ENCODE measurements at places on chromosomes 1 and 21.

DNA sequence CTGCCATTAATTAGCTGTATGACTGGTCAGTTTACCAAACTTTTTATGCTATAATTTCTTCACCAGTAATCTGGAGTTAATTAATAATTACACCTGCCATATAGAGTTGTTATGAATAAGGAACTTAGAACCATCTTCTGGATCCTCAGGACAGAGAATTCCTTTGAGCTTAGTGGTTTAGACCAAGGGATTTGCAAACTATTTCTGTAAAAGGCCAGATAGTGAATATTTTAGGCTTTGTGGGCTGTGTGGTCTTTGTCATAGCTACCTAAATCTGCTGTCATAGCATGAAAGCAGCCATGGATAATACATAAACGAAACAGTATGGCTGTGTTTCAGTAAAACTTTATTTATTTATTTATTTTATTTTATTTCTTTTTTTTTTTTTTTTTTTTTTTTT lies 9.0 kb downstream of the TIMM17A start:
- no peak for DNase-seq

DNA sequence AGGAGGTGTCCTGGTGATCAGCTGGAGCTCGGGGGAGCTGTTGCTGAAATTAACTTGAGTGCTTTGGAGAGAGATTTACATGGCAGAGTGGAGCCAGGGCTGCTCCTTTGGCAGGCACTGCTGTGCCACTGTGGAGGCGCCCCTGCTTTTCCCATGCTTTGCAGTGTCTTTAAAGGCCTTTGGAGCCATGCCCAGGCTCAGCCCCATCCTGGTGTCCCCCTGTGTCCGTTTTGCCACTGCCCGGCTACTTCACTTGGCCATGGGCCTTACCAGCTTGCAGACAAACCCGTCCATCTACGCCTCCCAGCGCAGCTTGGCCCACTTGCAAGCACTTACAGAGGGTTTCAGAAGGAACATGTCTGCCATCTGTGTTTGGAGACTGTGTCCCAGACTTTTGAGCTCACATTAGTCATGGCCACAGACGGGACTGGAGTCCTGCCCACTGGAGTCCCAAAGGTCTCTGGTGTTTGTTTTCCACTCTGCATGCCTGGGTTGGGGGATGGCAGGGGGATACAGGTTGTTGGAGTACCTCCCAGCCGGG lies 18.2 kb upstream of the LAMTOR5 start:
- no peak for DNase-seq

GRCh38 chr21:35045542-35046262 lies 3.4 kb downstream of the RUNX1 start:
- peak; percentile 22 for DNase-seq

- DNase-seq = no peak
Measured at GRCh38 chr1:1941211-1941841, 22.2 kb upstream of the TMEM52 start.

DNA sequence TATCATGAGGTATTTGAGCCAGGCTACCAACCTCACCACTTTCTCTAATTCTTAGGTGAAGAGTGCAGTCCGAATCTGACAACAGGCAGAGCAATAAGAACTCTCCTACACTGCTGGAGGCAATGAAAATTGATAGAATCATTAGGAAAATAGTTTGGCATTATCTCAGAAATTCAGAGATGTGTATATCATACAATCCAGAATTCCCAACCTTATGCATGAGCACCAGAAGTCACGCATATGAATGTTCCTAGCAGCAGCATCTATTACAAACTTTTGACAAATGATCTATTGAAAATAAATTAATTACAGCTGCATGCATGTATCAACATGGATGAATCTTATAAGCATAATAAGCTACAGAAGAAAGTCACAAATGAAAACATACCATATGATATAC lies 176.9 kb upstream of the CAMK1G start:
- no peak for DNase-seq

GRCh38 chr1:44318097-44319088 lies 36.7 kb downstream of the ERI3 start:
- peak; percentile 10 for DNase-seq

DNA sequence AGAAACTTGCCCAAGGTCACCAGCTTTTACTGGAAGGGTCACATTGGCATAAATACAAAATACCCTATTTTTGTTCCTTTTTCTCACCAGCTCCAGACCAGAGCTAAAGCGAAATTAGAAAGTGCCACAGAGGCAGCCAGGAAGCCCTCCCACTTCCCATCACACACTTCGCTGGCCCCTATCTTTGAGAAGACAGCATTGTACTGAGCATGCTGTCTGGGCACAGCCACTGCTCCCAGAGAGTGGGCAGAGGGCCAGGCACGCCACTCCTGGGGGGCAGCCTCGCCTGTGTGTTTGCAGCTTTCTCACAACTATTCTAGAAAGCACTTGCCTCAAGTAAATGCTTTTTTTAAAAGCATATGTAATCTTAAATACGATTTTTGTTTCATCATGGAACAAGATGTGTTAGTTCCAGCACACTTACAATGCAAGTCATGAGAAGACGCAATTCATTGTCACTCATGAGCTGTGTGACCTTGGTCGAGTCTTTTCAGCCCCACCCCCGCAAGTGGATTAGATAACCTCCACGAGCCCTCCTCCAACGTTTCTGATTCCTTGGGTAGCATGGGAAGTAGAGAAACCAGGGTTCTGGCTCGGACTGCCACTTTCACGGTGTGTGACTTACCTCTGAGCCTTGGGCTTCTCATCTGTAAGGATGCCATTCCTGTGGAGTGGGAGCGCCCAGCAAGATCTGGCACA lies 25.7 kb upstream of the EPHA8 start:
- DNase-seq = no peak

DNA sequence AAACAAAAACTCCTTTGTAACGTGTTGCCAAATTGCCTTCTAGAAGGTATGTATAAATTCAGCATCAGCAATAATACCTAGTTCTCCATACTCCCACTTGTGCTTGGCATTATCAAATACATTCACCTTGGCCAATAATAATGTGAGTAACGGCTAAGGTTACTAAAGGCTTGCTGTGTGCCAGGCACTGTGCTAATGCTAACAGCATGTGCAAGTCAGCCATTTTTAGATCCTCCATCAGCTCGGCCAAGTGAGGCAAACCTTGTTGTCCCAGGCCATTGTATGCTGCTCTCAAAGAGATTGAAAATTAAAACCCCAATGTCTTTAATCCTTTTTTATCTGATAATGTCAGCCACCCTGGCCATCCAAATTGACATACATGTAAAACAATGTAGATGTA lies 48.1 kb downstream of the STYXL2 start:
- DNase-seq = no peak

DNA sequence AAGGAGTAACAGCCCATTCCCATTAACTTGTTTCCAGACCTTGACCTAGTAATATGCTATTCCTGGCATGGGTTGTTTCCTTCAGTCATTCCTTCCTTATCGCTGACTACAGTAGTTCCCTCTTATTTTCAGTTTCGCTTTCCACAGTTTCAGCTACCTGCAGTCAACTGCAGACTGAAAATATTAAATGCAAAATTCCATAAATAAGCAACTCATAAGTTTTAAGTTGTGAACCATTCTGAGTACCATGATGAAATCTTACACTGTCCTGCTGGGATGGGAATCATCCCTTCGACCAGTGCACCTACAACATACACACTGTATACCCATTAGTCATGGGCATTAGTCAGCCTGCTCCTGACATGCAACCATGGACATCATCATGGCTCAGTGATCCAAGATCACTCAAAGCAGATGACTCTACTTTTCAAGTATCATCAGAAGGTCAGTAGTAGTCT lies 66.7 kb downstream of the CCDC30 start:
- no peak for DNase-seq

All from effector CD8-positive, alpha-beta T cell (primary cell).